Stimulated activated CD8-positive, alpha-beta memory T cell treated with anti-CD3 and anti-CD28 coated beads, Interleukin-2, amount 100 ng/mL, for 1 hour (primary cell): ENCODE measurements at places on chromosomes 7 and 10.

- DNase-seq, result no peak
Observed at GRCh38 chr10:79147306-79147705, 78.5 kb downstream of the ZMIZ1 start.

- no peak for DNase-seq
Observed at GRCh38 chr10:87646935-87647334, 12.7 kb upstream of the PAPSS2 start.

DNA sequence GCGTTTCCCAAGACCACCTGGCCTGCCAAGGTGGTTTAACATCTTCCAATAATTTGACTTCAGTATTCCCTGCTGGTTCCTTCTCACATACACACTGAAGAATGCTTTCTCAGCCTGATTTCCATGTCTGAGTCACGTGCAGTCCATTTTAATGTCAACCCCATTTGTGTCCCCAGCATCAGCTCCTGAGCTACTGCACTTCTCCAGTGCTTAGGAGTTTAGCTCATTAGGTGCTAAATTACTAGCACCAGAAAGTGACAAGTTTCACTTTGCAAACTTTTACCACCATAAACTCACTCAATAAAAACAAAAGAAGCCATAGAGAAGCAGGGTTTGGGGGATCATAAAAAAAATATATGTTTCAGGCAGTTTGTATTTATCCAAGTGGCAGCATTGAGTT lies 279.3 kb upstream of the SORCS1 start:
- no peak for DNase-seq

- no peak for DNase-seq
Observed at GRCh38 chr7:34451183-34451582, 206.8 kb upstream of the NPSR1 start.

DNA sequence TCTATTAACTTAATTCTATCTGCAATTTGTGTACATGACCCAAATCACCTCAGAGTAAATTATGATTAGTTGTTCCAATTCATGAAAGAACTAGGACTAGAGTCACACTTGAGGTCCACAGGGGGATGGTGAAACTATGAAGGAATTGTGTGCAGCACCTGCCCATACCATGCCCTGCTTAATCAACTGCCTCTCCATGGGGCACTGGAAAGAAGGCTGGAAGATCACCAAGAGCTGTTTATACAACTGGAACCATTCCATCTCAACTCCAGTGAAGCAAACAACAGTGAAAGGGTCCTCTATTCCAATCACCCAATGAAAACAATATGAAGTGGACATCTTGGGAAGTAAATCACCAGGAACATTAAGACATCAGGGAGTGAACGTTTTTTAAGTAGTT lies 98.7 kb upstream of the SEMA3D start:
- DNase-seq, result no peak
